ENCODE measurements at places on chromosomes 5 and 9.

GRCh38 chr5:88675708-88676636 is 207.0 kb downstream of the MEF2C start:
- DNase-seq, result no peak

DNA sequence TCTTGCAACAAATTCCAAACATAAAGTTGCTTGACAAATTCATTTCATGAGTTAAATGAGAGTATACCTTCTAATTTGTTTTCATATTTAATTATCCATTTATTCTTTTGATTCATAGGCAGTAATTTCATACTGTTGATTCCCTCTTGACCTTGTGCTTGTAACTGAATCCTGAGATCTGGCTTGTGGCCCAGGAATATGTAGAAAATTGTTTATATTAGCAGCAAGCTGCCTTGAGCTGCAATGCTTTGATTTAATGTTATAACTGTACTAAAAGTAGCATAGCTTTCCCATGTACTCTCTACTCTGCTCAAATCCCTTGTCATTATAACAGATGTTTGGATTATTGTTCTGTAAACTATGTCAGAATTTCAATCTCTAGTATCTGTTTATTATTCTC is 780.7 kb downstream of the NR2F1-AS1 start:
- no peak for DNase-seq

- DNase-seq, result no peak
These were observed 194.7 kb downstream of the MED10 start for GRCh38 chr5:6183391-6184390.

DNA sequence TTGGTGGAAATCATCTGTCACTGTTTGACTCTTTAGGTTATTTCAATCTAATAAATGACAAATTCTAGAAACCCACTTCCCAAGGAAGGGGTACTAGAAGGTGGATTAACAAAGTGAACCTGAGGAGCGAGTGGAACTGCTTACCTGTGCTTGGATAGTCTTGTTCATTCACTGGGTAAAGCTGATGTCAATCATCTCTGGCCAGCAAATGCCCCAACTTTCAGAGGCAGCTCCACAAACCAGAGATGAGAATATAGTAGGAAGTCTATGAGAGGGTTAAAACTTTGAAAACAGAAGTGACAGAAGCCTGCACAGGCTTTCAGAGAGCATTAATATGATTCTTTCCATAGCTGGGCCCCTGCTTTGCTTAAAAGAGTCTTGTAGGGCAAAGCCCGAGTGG is 7.3 kb upstream of the FOXE1 start:
- DNase-seq, result no peak

GRCh38 chr9:89375191-89375760 is 57.0 kb downstream of the SECISBP2 start:
- DNase-seq, result no peak

- DNase-seq, result no peak
These were observed 195.0 kb downstream of the GADD45G start for GRCh38 chr9:89799766-89800165.

DNA sequence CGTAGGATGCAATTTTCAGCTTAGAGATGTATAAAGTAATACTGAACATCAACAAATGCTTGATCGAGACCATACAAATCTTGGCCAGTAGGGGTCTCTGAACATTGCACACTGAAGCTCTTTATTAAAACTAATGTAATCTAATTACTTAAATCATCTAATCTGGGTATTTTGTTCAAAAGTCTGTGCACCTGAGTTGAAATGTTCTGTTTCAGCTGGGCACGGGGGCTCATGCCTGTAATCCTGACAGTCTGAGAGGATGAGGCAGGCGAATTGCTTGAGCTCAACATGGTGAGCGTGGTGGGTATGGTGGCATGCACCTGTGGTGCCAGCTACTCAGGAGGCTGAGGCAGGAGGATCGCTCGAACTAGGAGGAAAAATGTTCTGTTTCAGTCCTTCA is 41.0 kb downstream of the ESM1 start:
- DNase-seq, result no peak

- DNase-seq, result no peak
These were observed 458.3 kb upstream of the ACTBL2 start for GRCh38 chr5:57940879-57941278.

DNA sequence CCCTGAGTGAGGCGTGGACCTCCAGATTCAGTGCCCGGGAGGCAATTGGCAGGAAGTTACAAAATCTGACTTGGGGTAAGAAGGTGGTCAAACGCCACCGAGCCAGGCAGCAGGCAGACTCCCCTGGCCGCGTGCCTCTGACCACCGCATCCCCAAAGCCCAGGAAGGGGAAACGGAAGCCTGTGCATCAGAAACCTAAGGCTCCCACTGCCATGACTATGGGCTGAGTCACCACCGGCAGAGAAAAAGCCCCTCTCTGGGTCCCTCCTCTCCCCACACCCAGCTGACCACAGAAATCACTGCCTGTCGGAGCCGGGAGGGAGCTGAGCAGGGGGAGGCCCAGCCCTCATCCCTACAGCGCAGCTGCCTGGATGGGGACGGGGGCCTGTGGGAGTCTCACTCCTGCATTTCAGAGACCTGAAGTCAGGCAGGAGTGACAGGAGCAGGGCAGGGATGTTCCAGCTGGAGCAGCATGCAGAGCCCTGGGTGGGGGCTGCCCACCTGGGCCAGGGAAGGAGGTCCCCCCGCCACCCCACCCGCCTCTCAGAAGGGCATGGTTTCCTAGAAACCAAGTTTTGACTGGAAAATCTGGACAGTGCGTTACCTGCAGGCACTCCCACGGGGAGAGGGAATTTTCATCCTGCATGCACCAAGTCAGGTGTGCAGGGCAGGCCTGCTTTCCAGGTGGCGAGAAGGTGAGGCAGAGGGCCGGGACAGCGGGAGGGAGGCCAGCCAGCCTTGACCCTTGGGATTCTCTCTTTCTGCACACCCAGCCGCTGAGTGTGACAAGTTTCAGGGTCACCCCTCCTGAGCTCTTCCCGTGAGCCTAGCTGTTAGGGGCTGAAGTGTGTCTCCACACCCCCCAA is 68.2 kb downstream of the LRSAM1 start:
- peak; percentile 36 for DNase-seq

GRCh38 chr5:34790069-34790468 is 48.9 kb upstream of the TTC23L start:
- DNase-seq, result no peak

DNA sequence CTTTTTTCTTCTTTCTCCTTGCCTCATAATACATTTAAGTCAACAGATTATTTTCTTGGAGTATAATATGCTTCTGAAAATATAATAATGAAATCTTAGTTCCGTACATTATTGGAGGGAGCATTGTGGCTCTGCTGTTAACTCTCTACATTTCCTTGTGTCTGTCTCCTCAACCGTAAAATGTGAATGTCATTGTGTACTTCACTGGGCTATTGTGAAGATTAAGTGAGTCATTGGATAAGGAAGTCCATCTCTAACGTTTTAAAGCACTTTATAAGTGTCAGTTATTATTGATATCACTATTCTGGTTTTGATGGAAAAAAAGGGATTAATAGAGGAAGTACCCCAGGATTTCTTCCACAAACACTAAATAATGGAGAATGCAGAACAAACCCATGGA is 304.5 kb upstream of the RFX3 start:
- no peak for DNase-seq

DNA sequence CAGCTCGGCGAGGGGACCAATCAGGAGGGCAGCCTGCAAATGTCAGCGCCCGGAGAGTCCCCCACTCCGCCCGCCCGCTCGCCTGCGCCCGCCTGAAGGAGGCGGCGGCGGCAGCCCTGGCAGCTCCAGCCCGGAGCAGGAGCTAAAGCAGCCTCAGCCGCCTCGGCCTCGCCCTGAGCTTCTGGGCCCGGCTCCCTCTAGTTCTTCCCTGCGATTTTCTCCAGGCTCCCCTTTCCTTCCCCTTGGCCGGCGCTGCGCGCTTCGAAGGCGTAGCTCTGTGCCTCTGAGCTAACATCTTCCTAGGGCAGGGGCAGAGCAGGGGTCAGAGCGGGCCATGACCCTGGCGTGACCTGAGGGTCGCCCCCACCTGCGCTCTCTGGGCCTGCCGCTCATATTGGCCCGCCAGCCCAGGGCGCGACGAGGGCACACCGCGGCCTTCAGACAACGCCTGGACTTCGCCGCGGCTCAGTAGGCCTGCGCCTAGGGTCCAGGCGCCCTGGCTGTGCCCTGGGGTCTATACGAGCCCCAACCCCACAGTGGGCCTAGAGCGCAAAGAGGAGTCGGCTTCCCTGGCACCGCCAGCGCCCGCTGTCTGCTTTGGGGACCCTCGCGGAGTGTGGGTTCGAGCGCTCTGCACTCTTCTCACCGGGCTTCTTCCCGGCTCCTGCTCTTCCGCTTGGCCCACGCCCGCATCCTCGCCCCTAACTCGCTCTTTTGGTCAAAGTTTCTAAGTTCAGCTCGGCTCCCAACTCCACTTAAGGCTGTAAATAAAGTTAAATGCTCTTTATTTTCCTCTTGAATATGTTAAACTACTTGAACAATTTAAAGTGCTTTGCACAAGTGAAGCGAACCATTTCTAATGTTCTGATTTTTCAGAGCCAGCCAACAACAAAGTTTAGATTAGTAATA is 504 bp upstream of the OTP start:
- DNase-seq, result no peak

DNA sequence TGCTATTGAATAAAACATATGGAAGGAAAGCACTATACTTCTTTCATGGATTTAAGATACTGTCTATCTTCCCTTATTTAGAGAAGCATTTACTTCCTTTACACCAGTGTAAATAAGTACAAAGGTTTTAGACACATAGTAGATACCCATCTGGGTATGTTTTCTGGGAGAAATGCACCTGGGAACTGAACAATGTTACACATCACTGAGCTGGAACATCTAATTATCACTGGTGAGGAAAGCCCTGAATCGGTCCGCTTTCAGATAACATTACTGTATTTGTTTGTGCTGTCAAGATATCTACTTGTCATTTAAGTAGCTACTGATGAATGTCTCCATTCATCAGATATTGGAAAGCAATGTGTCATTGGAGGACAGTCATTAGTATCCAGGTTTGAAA is 964.7 kb upstream of the PTPRD start:
- DNase-seq, result no peak

DNA sequence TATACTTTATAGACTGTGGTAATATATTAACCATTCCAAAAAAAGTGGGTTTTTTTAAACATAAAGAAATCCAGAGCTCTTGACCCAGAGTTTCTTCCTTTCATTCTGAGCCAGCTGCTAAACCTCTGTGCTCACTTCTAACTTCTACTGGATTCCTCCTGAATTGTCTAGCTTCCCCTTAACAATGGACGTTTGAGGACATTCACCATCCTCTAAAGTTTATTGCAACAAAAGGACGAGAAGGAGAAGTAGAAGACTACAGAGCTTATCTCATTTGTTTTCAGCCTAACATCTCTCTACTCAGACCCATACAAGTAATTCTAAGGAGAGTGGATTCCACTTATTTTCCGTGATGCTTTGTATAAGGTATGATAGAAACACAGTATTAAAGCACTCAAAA is 284.2 kb downstream of the MAST4 start:
- DNase-seq, result no peak

DNA sequence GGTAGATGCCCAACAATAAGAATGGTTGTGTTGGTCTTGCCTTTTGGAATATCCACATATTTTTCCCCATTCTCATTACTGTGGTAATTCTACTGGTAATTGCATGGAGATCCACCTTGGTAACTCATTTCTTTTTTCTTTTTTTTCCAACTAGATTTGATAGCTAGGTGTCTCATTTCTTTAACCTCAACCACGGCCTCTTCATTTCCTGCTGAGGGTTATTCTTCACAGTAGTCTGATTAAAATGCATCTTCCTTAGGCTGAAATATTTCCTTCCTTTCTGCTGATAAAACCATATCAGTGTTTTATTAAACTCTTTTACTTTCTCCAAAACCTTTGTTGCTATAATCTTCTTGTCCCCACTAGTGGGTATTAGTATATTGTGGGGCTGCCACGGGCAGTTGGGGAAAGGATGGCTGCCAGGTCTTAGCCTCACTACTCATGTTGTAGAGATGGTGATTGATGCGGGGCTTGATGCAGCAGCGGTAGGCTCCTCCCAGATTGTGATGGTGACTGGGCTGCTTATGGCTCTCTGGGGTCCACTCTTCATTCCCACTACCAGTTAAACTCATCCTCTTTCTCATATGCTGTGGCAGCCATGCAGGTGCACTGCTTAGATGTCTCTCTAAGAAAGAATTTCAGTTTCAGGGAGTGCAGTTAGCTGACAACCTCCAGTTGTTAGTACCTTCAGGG is 35.9 kb downstream of the KIF2A start:
- DNase-seq, result no peak

- DNase-seq, result no peak
These were observed 15.1 kb upstream of the GCNT4 start for GRCh38 chr5:75067434-75067833.

DNA sequence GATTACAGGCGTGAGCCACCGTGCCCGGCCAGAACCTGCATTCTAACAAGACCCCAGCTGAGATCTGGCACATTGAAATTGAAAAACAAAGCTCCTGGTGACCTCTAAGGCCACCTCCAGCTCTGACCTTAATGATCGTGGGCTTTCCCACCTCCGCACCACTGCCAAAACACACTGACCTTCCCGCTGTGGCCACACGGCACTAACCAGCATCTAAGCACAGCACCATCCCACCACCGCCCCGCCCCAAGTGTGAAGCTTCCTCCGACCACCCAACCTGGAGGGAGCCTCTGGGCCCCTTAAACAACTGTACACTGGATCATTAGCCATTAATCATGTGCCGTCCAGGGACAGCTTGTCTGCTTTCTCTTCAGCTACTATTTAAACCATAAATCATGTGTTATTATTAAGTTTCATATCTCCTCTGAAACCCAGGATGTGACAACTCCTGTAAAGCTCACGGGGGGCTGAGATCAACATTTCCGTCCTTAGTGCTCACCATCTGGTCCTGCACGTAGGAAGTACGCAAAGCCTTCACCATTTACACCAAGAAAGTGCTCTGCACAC is 80.6 kb downstream of the COL23A1 start:
- DNase-seq, result no peak

- no peak for DNase-seq
These were observed 101.9 kb upstream of the SLC44A1 start for GRCh38 chr9:105142406-105143135.

DNA sequence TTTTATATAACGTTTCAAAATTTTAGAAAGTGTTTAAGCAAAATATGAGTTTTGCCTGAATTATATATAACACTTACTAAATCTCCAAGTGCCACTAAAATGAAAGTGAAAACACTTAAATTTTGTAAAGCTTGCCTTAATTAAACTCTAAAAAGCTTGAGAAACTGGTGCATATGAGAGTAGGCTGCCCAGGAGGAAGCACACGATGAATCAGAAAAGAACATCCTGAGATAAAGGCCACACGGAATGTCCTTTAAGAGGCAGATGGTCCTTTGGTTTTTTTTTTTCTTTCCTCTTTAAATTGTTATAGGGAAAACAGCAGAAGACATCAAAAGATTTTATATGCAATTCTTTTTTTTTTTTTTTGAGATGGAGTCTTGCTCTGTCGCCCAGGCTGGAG is 60.3 kb downstream of the HABP4 start:
- DNase-seq, result no peak

GRCh38 chr5:7882926-7883325 is 14.0 kb downstream of the MTRR start:
- no peak for DNase-seq

DNA sequence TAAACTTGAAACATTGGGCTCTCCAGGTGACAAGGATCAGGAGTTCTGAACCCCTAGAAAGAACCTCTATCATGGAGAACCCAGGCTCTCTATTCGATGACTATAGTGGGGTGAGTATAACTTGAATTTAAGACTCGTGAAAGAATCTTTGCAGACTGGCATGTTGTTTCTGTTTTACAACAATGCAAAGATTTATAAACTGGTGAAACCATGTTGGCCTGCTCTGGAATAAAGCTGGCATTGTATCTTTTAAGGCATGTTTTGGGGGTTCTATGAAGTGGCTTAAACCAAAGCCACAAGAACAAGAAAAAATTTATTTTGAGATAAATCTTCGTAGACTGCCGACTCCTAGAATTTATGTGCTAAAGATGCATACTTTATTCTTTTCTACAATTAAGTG is 9.8 kb upstream of the GDNF start:
- DNase-seq, result no peak
